ENCODE measurements at places on chromosomes 1 and 21.

GRCh38 chr1:67635055-67635809, 49.8 kb upstream of the GADD45A start:
- DNase-seq = no peak
- H3K27me3 ChIP-seq = no peaks in the 10 kb centered on the region
- no peak overlapping the region for H3K27ac ChIP-seq

- DNase-seq = peak; percentile 77
- no peaks in the 10 kb centered on the region for H3K27me3 ChIP-seq
- H3K27ac ChIP-seq = no peak overlapping the region
Observed at GRCh38 chr1:176691251-176692228, 228.6 kb downstream of the PAPPA2 start.

GRCh38 chr1:61640531-61641530, 84.1 kb downstream of the TM2D1 start:
- H3K36me3 ChIP-seq = no peaks in the 10 kb centered on the region
- H3K4me1 ChIP-seq = peaks cover 20% of the 10 kb centered on the region
- no peak overlapping the region for H3K27ac ChIP-seq
- no peaks in the 10 kb centered on the region for H3K27me3 ChIP-seq
- DNase-seq = peak; percentile 36
- peak overlapping the region; percentile 61 for H3K4me3 ChIP-seq

DNA sequence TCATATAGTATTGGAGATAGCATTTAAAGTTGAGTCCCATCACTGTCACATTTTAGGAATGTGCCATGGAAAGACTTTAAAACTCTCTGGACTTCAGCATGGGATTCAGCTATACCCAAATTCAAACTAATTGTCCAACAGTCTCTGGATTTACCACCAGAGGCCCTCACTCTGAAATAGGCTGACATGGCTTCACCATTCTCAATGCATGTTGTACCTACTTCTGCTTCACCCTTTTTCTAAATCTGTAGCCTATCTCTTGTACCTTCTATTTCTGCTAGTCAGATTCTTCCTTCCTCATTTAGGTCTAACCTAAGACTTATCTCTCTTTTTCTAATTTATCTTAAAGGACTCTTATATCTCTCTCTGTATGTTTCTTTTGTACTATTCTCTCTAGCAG, 512.7 kb upstream of the ZRANB2 start:
- no peaks in the 10 kb centered on the region for H3K4me1 ChIP-seq
- H3K27ac ChIP-seq = no peak overlapping the region
- no peaks in the 10 kb centered on the region for H3K27me3 ChIP-seq
- peak; percentile 46 for DNase-seq
- no peaks in the 10 kb centered on the region for H3K36me3 ChIP-seq

GRCh38 chr21:29382030-29382654, 83.4 kb downstream of the BACH1 start:
- H3K27me3 ChIP-seq = no peaks in the 10 kb centered on the region
- no peak overlapping the region for H3K27ac ChIP-seq
- H3K4me3 ChIP-seq = no peak overlapping the region
- no peaks in the 10 kb centered on the region for H3K4me1 ChIP-seq
- no peak for DNase-seq

DNA sequence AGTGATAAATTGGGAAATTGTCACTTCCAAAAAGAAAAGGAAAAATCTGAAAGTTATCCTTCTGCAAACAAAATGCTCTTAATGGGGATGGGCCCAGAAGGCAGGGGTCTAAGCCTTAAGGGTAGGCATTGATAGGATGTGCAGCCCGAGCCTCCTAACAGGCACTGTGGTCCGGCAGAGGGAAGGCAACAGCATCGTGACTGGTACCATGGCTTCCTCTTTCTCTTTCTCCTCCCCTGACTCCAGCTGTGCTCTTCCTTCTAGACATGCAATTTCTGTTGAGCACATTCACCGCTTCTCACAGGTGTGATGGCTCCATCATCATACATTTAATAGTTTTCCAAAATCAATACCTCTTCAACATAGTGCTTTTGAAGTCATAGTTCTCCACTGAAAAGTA, 91.5 kb downstream of the SELENOF start:
- no peaks in the 10 kb centered on the region for H3K27me3 ChIP-seq
- no peak for DNase-seq
- H3K36me3 ChIP-seq = no peaks in the 10 kb centered on the region
- no peak overlapping the region for H3K27ac ChIP-seq
- no peak overlapping the region for H3K4me3 ChIP-seq
- no peaks in the 10 kb centered on the region for H3K4me1 ChIP-seq

DNA sequence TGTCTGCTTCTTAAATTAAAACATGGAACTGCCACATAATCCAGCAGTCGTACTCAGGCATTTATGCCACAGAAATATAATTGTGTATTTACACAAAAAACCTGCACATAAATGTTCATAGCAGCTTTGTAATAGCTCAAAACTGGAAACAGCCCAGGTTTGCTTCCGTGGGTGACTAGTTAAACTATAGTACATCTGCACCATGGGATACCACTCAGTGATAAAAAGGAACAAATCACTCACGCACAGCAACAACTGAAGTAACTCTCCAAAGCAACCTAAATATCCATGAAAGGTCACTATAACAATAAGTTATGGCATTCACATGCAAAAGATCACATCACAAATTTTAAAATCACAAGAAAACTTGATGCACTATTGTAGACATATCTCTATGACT, 64.4 kb downstream of the KCNT2 start:
- H3K27me3 ChIP-seq = no peaks in the 10 kb centered on the region
- H3K4me3 ChIP-seq = no peak overlapping the region
- no peak for DNase-seq
- no peaks in the 10 kb centered on the region for H3K36me3 ChIP-seq
- H3K27ac ChIP-seq = no peak overlapping the region

DNA sequence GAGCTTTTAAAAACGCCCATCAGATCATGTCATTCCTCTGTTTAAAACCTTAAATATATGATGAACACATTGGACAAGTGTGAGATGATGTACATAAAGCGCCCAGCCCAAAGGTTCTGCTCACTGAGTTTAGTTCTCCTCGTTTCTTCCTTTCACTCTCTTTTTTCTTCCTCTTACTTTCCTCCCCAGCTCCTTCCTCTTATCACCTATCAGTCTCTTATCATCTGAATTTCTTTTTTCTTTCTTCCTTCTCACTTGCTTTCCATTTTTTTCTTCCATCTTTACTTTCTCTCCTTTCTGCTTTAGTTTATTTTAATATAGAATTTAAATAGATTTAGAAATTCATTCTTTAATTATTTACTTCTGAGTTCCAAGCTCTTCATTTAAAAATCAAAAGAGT, 17.8 kb upstream of the POGZ start:
- H3K27me3 ChIP-seq = no peaks in the 10 kb centered on the region
- H3K36me3 ChIP-seq = no peaks in the 10 kb centered on the region
- H3K27ac ChIP-seq = no peak overlapping the region
- peaks cover 8% of the 10 kb centered on the region for H3K4me1 ChIP-seq
- DNase-seq = no peak

GRCh38 chr1:36787312-36787913, 246.9 kb downstream of the GRIK3 start:
- no peak overlapping the region for H3K4me3 ChIP-seq
- no peak overlapping the region for H3K27ac ChIP-seq
- peaks cover 34% of the 10 kb centered on the region for H3K4me1 ChIP-seq
- H3K36me3 ChIP-seq = no peaks in the 10 kb centered on the region
- no peak for DNase-seq

- H3K4me1 ChIP-seq = no peaks in the 10 kb centered on the region
- H3K27ac ChIP-seq = no peak overlapping the region
- H3K27me3 ChIP-seq = no peaks in the 10 kb centered on the region
- no peak overlapping the region for H3K4me3 ChIP-seq
- H3K36me3 ChIP-seq = no peaks in the 10 kb centered on the region
Observed at GRCh38 chr1:183339556-183340167, 78.5 kb downstream of the NMNAT2 start.

DNA sequence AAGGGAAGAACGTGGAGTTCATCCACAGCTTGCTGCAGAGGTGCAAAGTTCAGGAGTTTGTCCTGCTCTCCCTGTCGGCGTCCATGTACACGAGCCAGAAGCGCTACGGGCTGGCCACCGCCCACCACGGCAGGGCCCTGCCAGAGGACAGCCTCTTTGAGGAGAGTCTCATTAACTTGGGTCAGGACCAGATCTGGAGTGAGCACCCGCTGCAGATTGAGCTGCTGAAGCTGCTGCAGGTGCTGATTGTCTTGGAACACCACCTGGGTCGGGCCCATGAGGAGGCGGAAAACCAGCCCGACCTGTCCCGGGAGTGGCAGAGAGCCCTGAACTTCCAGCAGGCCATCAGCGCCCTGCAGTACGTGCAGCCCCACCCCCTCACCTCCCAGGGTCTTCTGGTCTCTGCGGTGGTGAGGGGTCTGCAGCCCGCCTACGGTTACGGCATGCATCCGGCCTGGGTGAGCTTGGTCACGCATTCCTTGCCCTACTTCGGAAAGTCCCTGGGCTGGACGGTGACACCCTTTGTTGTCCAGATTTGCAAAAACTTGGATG, 73.8 kb upstream of the MORC3 start:
- H3K27ac ChIP-seq = no peak overlapping the region
- H3K4me1 ChIP-seq = peaks cover 8% of the 10 kb centered on the region
- DNase-seq = no peak

GRCh38 chr1:193408782-193409293, 222.4 kb upstream of the B3GALT2 start:
- H3K4me3 ChIP-seq = no peak overlapping the region
- H3K4me1 ChIP-seq = no peaks in the 10 kb centered on the region
- no peak for DNase-seq

DNA sequence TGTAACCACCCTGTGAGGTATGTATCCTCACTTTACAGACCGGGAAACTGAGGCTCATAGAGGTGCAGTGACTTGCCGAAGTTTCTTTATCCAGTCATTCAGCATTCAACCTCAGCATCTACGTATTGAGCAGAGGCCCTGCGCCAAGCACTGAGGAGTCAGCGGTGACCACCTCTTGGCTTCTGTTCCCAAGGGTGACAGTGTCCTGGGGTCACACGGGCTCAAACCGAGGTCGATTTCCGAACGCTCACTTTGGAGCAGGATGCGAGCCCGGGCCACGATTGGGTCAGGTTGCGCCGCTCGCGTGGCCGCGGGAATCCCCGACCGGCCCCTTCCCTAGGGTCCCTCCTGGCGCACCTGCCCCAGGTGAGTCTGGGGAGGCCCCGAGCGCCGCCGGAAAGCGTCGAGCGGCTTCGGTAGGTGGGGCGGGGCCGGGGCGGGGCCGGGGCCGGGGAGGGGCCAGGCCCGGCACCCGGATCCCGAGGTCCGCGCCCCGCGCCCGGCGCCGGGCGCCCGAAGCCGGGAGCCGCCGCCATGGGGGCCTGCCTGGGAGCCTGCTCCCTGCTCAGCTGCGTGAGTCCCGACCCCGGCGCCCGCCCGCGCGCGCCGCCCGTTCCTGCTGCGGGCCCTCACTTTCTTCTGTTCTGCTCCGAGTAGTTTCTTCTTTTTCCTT, at the start of gene SERINC2:
TSS of gene SERINC2 (plus strand) at position 482 of the 673 bp plus-strand sequence. CDS start at position 535, 53 bp downstream.
- H3K27me3 ChIP-seq = no peaks in the 10 kb centered on the region
- no peak for DNase-seq
- H3K27ac ChIP-seq = no peak within 1 kb of the TSS
- no peak within 1 kb of the TSS for H3K4me3 ChIP-seq
- no peaks in the 10 kb centered on the region for H3K36me3 ChIP-seq
- H3K4me1 ChIP-seq = no peaks in the 10 kb centered on the region

GRCh38 chr1:95352767-95353166, 118.8 kb downstream of the RWDD3 start:
- H3K27ac ChIP-seq = no peak overlapping the region
- H3K27me3 ChIP-seq = no peaks in the 10 kb centered on the region
- H3K4me3 ChIP-seq = no peak overlapping the region
- DNase-seq = no peak

- H3K4me3 ChIP-seq = peak overlapping the region; percentile 74
- no peaks in the 10 kb centered on the region for H3K36me3 ChIP-seq
- H3K27ac ChIP-seq = no peak overlapping the region
- peak; percentile 78 for DNase-seq
Observed at GRCh38 chr1:205226868-205227583, 720 bp upstream of the TMCC2 start.

DNA sequence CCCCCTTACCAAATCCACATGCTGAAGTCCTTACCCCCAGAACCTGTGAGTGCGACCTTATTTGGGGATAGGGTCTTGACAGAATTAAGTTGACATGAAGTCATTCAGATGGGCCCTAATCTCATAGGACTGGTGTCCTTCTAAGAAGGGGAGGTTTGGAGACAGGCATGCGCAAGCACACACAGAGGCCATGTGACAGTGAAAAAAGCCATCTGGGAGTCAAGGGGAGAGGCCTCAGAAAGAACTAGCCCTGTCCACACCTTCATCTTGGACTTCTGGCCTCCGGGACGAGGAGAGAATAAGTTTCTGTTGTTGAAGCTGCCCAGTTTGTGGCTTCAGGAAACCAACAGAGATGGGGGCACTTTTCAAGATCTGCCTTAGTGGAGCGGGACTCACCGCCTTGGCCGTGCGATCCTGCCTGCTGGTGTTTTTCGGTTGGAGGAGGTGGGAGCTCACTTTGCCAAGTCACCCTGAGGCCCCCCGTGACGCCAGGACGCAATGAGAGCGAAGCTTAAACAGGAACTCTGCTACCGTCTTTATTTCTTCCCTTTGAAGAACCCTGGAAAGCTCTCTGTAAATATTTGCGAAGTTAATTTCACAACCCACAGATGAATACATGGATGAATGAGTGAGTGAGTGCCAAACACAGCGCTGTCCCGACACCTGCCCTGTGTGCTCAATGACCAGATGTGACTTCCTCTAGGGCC, 42.5 kb upstream of the C1orf174 start:
- peaks cover 7% of the 10 kb centered on the region for H3K4me1 ChIP-seq
- no peaks in the 10 kb centered on the region for H3K36me3 ChIP-seq
- DNase-seq = no peak
- H3K27ac ChIP-seq = no peak overlapping the region
- peaks cover 2% of the 10 kb centered on the region for H3K27me3 ChIP-seq
- no peak overlapping the region for H3K4me3 ChIP-seq

- no peak for DNase-seq
- H3K27ac ChIP-seq = no peak overlapping the region
- H3K4me3 ChIP-seq = no peak overlapping the region
- H3K4me1 ChIP-seq = no peaks in the 10 kb centered on the region
- no peaks in the 10 kb centered on the region for H3K36me3 ChIP-seq
Observed at GRCh38 chr1:36352910-36353878, 29.7 kb upstream of the EVA1B start.

DNA sequence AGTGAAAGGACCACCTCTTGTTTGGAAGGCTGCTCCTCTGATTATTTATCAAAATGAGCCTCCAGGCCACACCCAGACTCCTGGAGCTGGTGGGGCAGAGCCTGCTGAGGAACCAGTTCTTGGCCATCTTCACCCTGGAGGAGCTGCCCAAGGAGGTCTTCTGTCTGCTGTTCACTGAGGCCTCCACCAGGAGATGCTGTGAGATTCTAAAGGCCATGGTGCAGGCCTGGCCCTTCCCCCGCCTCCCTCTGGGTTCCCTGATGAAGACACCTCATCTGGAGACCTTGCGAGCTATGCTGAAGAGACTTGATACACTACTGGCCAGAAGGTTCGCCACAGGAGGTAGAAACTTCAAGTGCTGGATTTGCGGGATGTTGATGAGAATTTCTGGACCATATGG, 61.7 kb upstream of the GJA8 start:
- peak; percentile 72 for DNase-seq
- H3K4me3 ChIP-seq = no peak overlapping the region
- H3K27ac ChIP-seq = no peak overlapping the region
- H3K4me1 ChIP-seq = no peaks in the 10 kb centered on the region
- no peaks in the 10 kb centered on the region for H3K36me3 ChIP-seq
- peaks cover 3% of the 10 kb centered on the region for H3K27me3 ChIP-seq

GRCh38 chr1:67005068-67005467, 48.9 kb downstream of the SLC35D1 start:
- no peak overlapping the region for H3K4me3 ChIP-seq
- peaks cover 7% of the 10 kb centered on the region for H3K4me1 ChIP-seq
- H3K27me3 ChIP-seq = no peaks in the 10 kb centered on the region
- H3K36me3 ChIP-seq = peaks cover 30% of the 10 kb centered on the region
- no peak overlapping the region for H3K27ac ChIP-seq

GRCh38 chr1:195898373-195898772, 709.9 kb downstream of the KCNT2 start:
- DNase-seq = no peak
- no peaks in the 10 kb centered on the region for H3K27me3 ChIP-seq
- no peaks in the 10 kb centered on the region for H3K4me1 ChIP-seq
- H3K27ac ChIP-seq = no peak overlapping the region
